ENCODE measurements at places on chromosomes 3 and 15.

GRCh38 chr3:139928708-139929505 lies 6.1 kb upstream of the CLSTN2 start:
- no peak for DNase-seq

GRCh38 chr15:101159096-101159935 lies 92.5 kb downstream of the CHSY1 start:
- no peak for DNase-seq

DNA sequence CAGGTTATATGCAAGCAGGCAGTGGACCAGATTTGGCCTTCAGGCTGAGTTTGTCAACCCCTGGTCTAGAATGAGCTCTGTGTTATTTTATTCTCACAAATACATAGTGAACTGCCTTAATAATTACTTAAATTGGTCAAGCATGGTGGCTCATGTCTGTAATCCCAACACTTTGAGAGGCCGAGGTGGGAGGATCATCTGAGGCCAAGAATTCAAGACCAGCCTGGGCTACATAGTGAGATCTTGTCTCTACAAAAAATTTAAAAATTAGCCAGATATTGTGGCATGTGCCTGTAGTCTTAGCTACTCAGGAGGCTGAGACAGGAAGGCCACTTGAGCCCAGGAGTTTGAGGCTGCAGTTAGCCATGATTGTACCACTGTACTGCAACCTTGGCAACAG lies 15.0 kb downstream of the PLS1 start:
- DNase-seq = no peak

DNA sequence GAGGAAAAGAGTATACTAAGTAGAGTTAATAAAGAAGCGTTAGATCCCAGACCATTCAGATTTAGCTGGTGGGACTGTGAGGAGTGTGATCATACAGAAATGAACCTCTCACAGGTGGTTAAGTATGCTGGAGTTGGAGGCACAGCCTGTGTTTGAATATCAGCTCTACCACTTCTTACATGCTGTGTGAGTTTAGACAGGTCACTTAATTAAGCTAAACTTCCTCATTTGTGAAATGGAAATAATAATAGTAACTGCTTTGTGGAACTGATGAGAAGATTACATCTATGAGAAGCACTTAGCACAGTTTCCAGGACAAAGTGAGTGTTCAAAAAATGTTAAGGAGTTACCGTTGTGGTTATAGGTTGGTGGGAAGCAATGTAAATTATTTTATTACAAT lies 8.4 kb downstream of the ACP3 start:
- DNase-seq = no peak
